A549 treated with RU486 at 1 μM for 4 hours (cell line): ENCODE measurements at places on chromosomes 6 and 20. TPM values are rescaled to one million over a fixed set of nuclear protein-coding genes. Genes with fewer than 3 reads are reported as not detected.

Gene ARG1
- not detected in 5 replicates for total RNA-seq

Gene NFATC2
- 6.2 to 8.2 TPM (median 7.5 TPM) in 5 replicates for total RNA-seq

Gene SYCP2L
- 1.4 to 2.6 TPM (median 1.6 TPM) in 5 replicates for total RNA-seq

Gene HDGFL1
- not detected in 5 replicates for total RNA-seq

Gene ULBP3
- total RNA-seq: 3.4 to 4.2 TPM (median 3.8 TPM) in 5 replicates

Gene SPATS1
- total RNA-seq: not detected in 5 replicates

Gene ZC2HC1B
- total RNA-seq: not detected in 5 replicates

Gene ANKEF1
- 6.7 to 8.4 TPM (median 7.4 TPM) in 5 replicates for total RNA-seq

Gene APCDD1L
- total RNA-seq: 0.10 TPM in 1 of 5 replicates, not detected in the others

Gene ISM1
- 0.16 to 0.56 TPM (median 0.37 TPM) in 5 replicates for total RNA-seq

Gene COL9A3
- total RNA-seq: 0.18 to 0.87 TPM (median 0.43 TPM) in 5 replicates

Gene SMOC2
- total RNA-seq: not detected in 5 replicates

Gene CLVS2
- total RNA-seq: 0.05 to 0.13 TPM (median 0.11 TPM) in 4 of 5 replicates, not detected in the other

Gene SOBP
- 0.86 to 1.1 TPM (median 1.1 TPM) in 5 replicates for total RNA-seq

Gene BPIFB2
- not detected in 5 replicates for total RNA-seq

Gene LYRM2
- 25.1 to 38.1 TPM (median 32.9 TPM) in 5 replicates for total RNA-seq

Gene IL22RA2
- total RNA-seq: not detected in 5 replicates

Gene TMEM244
- not detected in 5 replicates for total RNA-seq

Gene ZDHHC14
- 2.2 to 4.1 TPM (median 3.2 TPM) in 5 replicates for total RNA-seq

Gene KHDRBS2
- not detected in 5 replicates for total RNA-seq

Gene DDO
- 0.07 to 0.12 TPM (median 0.09 TPM) in 3 of 5 replicates, not detected in the others for total RNA-seq

Gene RIN2
- total RNA-seq: 31.8 to 34.0 TPM (median 33.1 TPM) in 5 replicates

Gene TFAP2B
- total RNA-seq: not detected in 5 replicates

Gene RAB23
- 4.7 to 8.6 TPM (median 7.8 TPM) in 5 replicates for total RNA-seq

Gene CCN2
- total RNA-seq: 22.3 to 35.2 TPM (median 29.9 TPM) in 5 replicates

Gene KHDC1L
- 0.25 to 0.51 TPM (median 0.39 TPM) in 4 of 5 replicates, not detected in the other for total RNA-seq

Gene RSPH3
- 3.4 to 5.5 TPM (median 4.6 TPM) in 5 replicates for total RNA-seq

Gene BTNL2
- not detected in 5 replicates for total RNA-seq

Gene TRIM31
- 1.6 to 3.1 TPM (median 2.3 TPM) in 5 replicates for total RNA-seq

Gene PRICKLE4
- 0.61 to 1.3 TPM (median 0.63 TPM) in 3 of 5 replicates, not detected in the others for total RNA-seq

Gene L3MBTL3
- total RNA-seq: 2.6 to 3.6 TPM (median 3.1 TPM) in 5 replicates

Gene CGA
- 0.19 to 0.29 TPM (median 0.26 TPM) in 3 of 5 replicates, not detected in the others for total RNA-seq

Gene BMP2
- 0.45 to 0.75 TPM (median 0.64 TPM) in 5 replicates for total RNA-seq

Gene ENPP1
- 0.95 to 1.7 TPM (median 1.6 TPM) in 5 replicates for total RNA-seq

Gene ATP9A
- total RNA-seq: 10.1 to 17.8 TPM (median 16.0 TPM) in 5 replicates

Gene TRAPPC3L
- not detected in 5 replicates for total RNA-seq

Gene BAK1
- 31.0 to 41.1 TPM (median 37.1 TPM) in 5 replicates for total RNA-seq

Gene MATN4
- 0.06 to 0.14 TPM (median 0.12 TPM) in 4 of 5 replicates, not detected in the other for total RNA-seq

Gene HMGCLL1
- total RNA-seq: 0.06 to 0.14 TPM (median 0.08 TPM) in 4 of 5 replicates, not detected in the other

Gene RNF217
- 4.9 to 9.5 TPM (median 6.8 TPM) in 5 replicates for total RNA-seq

Gene PLN
- total RNA-seq: not detected in 5 replicates

Gene RAB44
- 0.02 to 0.06 TPM (median 0.04 TPM) in 4 of 5 replicates, not detected in the other for total RNA-seq

Gene MDFI
- 0.55 to 0.85 TPM (median 0.74 TPM) in 5 replicates for total RNA-seq

Gene PRL
- not detected in 5 replicates for total RNA-seq

Gene SCRT2
- not detected in 5 replicates for total RNA-seq
